ENCODE measurements at places on chromosomes 1 and 21.

DNA sequence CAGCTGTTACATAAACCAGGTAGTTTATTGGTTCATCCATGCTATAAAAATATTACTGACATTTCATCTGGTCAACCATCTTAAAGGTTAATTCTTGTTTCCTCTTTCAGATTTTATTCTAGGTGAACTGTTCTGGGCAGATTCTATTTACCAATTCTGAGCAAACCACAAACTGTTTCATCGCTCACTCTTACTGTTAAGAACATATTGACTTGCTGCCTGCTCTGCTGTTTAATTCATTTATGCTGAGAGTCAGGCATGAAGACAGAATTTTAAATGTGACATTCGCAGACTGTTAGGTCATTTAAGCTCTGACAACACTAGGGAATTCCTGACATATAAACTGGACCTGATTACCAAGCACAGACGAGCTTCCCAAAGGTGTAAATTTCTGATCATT, 98.3 kb downstream of the PIGK start:
- no peak for DNase-seq

- DNase-seq, result no peak
Observed at GRCh38 chr1:4924356-4924755, 269.9 kb downstream of the AJAP1 start.

GRCh38 chr1:224897529-224898327, 31.7 kb upstream of the DNAH14 start:
- no peak for DNase-seq

- no peak for DNase-seq
Observed at GRCh38 chr1:229949500-229949899, 117.5 kb upstream of the GALNT2 start.

DNA sequence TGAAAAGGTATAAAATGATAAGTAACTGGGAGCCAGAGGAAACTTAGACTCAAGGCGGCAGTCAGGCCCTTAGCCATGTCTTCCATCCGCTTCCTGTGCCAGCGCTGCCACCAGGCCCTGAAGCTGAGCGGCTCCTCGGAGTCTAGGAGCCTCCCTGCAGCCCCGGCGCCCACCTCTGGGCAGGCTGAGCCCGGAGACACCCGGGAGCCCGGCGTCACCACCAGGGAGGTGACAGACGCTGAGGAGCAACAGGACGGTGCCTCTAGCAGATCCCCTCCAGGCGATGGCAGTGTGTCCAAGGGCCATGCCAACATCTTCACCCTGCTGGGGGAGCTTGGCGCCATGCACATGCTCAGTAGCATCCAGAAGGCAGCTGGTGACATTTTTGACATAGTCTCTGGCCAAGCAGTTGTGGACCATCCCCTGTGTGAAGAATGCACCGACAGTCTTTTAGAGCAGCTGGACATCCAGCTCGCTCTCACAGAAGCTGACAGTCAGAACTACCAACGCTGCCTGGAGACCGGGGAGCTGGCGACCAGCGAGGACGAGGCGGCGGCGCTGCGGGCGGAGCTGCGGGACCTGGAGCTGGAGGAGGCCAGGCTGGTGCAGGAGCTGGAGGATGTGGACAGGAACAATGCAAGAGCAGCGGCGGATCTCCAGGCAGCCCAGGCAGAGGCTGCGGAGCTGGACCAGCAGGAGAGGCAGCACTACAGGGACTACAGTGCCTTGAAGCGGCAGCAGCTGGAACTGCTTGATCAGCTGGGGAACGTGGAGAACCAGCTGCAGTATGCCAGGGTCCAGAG, at the start of gene BECN2:
Gene BECN2, plus strand, starts transcription at position 76 of the 803 bp plus-strand sequence. Its CDS starts 0 bp downstream, at position 76.
- no peak for DNase-seq

DNA sequence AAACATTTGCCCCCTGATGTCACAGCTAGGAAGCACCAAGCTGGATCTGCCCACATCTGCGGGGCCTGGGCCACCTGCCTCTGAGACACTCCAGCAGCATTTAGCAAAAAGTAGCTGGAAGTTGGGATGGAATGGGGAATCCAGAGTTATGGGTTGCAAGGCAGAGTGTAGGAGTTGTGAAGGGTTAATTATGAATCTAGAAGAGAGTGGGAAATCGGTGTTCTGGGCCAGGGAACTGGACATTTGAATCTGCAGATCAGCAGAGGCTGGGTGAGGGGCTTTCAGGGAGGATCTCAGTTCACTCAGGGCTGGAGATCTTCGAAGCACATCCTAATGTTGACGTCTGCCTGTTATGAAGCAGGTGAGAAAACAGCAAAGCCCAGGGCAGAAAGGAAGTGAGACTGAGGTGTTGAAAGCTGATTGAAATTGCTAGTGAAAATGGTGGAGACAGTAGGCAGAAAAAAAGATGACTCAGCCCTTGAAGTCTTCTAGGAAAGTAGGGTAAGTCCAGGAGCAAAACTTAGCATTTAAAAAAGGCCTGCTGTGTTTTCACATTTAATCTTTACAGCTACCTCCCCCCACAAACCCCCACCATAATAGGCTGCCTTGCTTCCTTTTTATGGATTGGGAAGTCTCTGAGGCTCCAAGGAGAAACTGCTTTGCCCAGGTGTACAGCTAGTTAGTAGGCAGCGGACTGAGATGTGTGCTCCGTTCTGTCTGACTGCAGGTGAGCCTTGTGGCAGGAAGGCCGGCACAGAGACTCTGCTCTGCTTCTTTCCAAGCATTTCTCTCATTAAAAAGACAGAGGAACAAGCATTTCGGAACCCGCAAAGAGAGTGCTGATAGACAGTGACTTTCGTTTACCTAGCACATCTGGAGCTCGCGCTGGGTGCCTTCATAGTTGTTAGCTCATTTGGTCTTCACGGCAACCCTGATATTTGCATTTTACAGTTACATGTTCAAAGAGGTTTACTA, 7.2 kb downstream of the VANGL1 start:
- DNase-seq, result no peak

DNA sequence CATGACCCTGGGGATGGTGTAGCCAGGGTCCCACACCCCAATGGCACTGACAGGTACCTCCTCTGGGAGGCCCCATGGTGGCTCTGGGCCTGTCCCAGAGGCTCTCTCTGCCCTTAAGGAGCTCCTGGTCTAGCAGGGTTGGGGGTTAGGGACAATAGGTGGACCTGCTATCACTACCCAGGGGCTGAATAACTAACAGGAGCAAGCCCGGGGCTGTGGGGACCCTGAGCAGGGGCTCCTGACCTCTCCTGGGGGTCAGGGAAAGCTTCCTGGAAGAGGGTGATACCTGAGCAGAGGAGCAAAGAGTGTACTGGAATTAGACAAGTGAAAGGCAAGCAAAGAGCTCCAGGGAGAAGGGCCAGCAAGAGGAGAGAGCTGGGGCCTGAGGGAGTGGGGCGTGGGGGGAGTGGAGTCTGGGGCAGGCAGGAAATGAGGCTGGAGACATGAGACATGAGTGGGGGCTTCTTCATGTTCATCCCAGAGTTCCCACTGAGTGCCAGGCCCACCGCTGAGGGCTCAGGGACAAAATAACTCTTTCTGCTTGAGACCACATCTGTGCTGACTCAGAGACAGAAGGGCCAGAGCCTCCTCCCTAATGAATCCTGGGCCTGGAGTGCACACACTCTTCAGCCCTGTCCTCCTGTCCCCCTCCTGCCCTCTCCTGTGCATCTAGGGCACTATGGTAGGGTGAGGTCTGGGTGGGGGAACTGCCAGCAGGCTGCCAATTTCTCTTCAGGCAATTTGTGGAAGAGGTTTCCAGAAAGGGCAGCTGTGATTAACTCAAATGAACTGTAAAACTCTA, 517.6 kb downstream of the PTPRU start:
- no peak for DNase-seq

DNA sequence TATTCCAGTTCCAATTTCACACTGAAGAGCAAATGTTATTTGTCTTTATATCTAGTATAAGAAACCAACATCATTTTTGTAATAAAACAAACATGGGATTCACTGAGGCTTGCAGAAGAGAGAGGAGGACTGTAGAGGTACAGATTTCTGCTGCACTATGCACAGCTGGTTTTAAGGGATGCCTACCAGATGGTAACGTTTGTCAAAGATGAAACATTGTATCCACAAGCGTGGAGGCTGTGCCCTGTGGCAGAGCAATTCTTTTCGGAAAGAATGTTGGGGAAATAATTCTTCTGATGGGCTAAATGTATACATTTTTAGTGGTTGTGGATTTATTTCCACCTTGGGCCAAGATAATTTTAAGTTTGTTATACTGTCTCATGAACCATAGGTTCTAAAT, 272.4 kb downstream of the DUSP10 start:
- no peak for DNase-seq

- no peak for DNase-seq
Observed at GRCh38 chr1:244449936-244450508, 1.7 kb downstream of the ADSS2 start.

GRCh38 chr21:44263768-44264167, 2.1 kb upstream of the DNMT3L start:
- DNase-seq, result no peak

DNA sequence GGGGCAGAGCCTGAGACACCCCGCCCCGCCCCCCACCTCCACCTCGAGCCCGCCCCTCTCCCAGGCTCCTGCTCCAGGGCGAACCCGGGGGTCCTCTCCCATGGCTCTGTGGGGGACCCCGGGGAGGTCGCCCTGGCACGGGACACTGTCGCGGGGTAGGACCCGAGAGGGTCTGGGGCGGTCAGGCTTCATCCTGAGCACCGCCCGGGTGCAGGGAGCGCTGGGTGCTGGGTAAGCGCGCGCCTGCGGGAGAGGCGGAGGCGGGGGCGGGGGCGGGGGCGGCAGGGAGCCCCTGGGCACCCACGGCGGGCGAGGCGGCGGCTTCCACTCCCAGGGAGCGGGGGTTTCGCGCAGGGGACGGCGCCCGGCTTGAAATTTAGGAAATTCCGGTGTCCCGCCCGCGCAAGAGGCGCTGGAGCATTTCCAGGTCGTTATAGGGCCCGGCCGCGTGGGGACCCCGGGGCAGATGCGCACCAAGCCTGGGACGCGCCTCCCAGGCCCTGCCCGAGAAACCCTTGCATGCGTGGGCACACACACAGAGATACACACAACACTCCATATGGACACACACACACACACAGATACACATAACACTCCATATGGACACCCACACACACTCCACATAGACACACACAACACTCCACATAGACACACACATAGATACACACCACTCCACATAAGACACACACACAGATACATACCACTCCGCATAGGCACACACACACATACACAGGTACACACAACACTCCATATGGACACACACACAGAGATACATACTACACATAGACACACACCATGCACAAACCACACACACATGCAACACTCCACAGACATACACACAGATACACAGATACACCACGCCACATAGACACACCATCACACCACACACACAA, 48.7 kb upstream of the SLC19A1 start:
- peak; percentile 28 for DNase-seq

Data from effector CD4-positive, alpha-beta T cell (primary cell).